ENCODE measurements at places on chromosomes 1 and 21.

DNA sequence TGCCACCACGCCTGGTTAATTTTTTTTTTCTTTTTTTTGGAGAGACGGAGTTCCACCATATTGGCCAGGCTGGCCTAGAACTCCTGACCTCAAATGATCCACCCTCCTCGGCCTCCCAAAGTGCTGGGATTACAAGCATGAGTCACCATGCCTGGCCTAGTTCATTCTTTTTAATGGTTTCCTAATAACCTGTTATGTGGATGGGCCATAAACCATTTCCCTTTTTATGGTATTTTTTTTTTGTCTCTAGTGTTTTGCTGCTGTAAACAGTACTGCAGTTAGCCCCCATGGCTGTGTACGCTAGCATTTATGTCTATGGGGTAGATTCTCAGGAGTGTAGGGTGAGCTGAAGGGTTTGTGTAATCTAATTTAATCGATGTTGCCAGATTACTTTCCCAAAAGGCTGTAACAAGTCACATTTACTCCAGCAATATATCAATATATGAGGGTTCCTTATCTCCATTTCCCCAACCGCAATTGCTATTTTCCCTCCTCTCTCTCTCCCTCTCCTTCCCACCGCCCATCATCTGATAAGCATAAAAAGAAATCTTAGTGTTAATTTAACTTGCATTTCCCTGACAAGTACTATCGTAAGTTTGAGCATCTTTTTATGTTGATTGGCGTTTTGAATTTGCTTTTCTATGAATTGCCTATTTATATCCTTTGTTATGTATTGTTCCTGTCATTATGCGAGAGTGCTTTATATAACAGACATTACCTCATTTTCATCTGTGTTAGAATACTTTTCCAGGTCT is 28.7 kb downstream of the RCSD1 start:
- DNase-seq = peak; percentile 37

GRCh38 chr21:41164981-41165655 is 2.8 kb upstream of the BACE2 start:
- DNase-seq = peak; percentile 90

- DNase-seq = peak; percentile 77
These were observed 88.9 kb upstream of the HAO2 start for GRCh38 chr1:119279456-119280381.

DNA sequence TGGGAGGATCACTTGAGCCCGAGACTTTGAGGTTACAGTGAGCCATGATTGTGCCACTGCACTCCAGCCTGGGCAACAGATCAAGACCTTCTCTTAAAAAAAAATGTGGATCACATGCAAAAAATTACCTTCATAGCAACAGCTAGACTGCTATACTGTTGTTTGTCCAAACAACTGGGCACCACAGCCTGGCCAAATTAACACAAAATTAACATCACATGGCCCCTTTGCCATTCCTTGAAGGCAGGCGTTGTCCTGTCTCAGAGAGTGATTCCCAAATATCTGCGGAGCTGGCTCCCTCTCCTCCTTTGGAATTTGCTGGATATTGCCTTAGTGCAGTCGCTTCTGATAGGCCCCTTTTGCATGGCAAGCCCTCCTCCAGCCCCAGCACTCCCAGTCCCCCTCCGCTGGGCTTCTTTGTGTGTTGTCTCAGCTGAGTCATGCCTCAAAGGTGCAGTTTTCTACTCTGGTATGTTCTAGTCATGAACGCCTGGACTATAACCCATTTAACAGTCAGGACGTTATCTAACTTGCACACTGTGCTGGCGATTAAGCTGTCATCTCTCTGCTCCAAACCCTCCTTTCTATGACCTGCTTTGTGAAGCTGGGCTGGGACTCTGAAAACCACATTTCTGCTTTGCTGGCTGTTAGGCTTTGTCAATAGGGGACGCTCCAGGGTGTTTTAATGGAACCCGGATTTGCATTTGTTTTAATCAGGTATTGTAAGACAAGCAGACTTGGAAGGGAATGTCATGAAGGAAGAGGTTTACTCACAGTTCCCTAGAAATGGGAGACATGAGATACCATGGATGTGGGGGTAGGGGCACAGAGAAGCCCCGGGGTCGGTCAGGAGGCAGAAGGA is 20.1 kb upstream of the HPCAL4 start:
- no peak for DNase-seq
